Muscle of back (tissue), 13 donors: ENCODE measurements at places on chromosomes 16 and 17. TPM values are rescaled to one million over a fixed set of nuclear protein-coding genes. Genes with fewer than 3 reads are reported as not detected.

LPO gene
- polyA plus RNA-seq, result 0.16 TPM

PLD6 gene
- polyA plus RNA-seq, result 4.2 TPM

TBX4 gene
- polyA plus RNA-seq, result 4.9 TPM

TMC8 gene
- 1.9 TPM for polyA plus RNA-seq

CRYBA1 gene
- polyA plus RNA-seq, result not detected

DNAJA2 gene
- polyA plus RNA-seq, result 48.4 TPM

ENPP7 gene
- not detected for polyA plus RNA-seq

FTO gene
- 68.6 TPM for polyA plus RNA-seq

NCOR1 gene
- 57.4 TPM for polyA plus RNA-seq

CDRT4 gene
- 1.4 TPM for polyA plus RNA-seq

MYH8 gene
- 436 TPM for polyA plus RNA-seq

OR4D1 gene
- polyA plus RNA-seq, result not detected

ZNF469 gene
- polyA plus RNA-seq, result 4.8 TPM

UNC45B gene
- 175 TPM for polyA plus RNA-seq

GRN gene
- 164 TPM for polyA plus RNA-seq

RFFL gene
- 8.4 TPM for polyA plus RNA-seq

AP2B1 gene
- polyA plus RNA-seq, result 84.9 TPM

AOC3 gene
- polyA plus RNA-seq, result 16.9 TPM

COG7 gene
- 9.9 TPM for polyA plus RNA-seq

TBC1D26 gene
- 0.73 TPM for polyA plus RNA-seq

GSPT1 gene
- polyA plus RNA-seq, result 82.4 TPM
